ENCODE measurements at places on chromosomes 13 and 19. TPM values are rescaled to one million over a fixed set of nuclear protein-coding genes. Genes with fewer than 3 reads are reported as not detected.
A peak's percentile ranks its signal among the peaks of the same experiment; 100 is the strongest.

GRCh38 chr13:72953391-72953965, 105.3 kb upstream of the KLF5 start:
- no peak for DNase-seq

DNA sequence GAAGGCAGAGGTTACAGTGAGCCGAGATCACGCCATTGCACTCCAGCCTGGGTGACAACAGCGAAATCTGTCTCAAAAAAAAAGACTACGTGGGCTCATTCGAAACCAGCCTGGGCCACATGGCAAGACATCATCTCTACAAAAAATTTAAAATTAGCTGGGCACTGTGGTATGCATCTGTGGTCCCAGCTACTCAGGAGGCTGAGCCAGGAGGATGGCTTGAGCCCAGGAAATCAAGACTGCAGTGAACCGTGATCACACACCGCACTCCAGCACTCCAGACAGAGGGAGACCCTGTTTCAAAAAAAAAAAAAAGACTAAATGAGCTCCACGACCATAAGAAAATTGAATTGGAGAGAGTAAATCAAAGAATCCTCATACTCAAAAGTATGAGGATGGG, 53.1 kb downstream of the SLC7A1 start:
- no peak for DNase-seq

GRCh38 chr13:100301418-100301817, 212.5 kb downstream of the PCCA start:
- DNase-seq = no peak

DNA sequence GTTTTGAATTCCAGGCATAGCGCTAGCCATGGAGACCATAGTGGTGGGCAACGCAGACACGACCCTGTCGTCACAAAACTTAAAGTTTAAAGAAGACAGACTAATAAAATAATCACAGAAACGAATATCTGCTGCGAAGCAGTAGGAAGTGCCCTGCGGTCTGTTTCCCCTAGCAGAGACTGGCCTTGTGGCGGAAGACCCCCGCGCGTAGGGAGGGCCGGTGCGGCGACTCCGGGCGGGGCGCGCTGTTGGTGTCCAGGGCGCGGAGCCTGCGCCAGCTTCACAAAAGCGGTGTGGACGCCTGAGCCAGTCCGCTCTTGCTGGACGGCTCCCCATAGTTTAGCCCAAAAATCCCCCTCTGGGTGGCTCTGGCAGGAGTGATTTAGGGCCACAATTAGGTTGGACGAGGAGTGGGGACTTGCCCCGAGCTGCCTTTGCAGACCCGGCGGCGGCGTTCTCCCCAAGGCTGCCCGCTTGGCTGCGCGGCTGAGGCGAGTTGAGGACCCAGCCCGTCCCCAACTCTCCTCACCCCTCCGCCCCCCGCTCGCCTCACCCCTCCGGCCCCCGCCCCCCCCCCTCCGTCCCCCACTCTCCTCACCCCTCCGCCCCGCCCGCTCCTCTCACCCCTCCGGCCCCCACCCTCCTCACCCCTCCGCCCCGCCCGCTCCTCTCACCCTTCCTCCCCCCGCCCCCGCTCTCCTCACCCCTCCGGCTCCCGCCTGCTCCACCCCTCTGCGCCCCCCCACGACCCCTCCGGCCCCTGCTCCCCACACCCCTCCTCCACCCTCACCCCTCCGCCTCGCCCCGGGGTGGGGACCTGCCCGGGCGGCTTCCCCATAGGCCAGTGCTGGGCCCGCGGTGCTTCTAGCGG, 14.2 kb upstream of the LATS2 start:
- peak; percentile 14 for DNase-seq

- no peak for DNase-seq
These were observed 68.8 kb downstream of the CPAMD8 start for GRCh38 chr19:16957855-16958254.

- DNase-seq = no peak
These were observed 391.9 kb downstream of the IRS2 start for GRCh38 chr13:109394311-109394988.

DNA sequence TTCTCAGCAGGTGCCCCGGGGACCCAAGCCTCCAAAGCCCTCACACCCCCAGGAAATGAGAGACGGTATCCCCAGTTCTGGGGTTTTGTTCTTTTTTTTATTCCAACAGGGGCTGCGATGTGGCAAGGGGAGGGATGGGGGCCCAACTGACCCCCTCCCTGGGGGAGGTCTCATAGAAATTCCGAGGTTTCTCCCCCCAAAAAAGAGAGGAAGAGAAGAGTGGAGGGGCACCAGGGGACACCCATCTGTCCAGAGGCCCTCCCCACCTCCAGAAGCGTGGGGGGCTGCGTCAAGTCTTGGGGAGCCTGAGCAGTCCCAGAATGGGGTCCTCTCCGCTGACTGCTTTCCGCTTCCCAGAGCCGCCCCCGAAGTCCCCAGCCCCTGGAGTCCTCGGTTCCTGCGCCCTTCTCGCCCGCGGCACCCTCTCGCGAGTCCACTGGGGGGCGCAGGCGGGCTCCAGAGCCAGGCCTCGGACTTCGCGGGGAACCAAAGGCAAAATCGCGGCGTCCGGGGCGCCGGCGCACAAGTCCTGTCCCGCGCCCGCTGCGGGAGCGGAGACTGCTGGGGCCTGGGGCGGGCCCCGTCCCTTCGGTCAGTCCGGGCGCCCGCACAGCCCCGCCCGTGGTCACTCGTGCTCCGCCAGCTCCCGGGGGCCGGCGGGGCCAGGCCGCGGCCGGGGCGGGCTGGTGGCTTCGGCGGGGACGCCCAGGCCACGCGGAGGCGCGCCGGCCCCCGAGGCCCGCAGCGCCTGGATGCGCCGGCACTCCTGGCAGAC, 4.4 kb upstream of the ATP1A3 start:
- peak; percentile 44 for DNase-seq

DNA sequence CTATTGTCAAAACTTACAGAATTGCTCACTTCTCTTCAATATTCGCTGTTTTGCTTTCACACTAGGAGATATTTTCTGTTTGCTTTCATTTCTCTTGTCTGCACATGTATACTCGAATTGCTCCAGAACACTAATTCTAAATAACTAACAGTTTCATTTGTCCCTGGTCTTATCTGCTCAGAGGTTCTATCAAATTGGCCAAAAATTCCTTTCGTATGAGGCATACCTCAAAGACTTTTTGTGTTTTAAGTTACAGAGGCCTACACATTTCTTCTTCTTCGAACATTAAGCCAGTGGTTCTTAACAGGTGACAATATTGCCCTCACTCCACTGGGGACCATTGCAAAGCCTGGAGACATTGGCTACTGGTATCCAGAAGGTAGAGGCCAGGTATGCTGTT, 1314.6 kb downstream of the EFNB2 start:
- no peak for DNase-seq

GRCh38 chr19:28530406-28531035, 682.4 kb downstream of the UQCRFS1 start:
- no peak for DNase-seq

DNA sequence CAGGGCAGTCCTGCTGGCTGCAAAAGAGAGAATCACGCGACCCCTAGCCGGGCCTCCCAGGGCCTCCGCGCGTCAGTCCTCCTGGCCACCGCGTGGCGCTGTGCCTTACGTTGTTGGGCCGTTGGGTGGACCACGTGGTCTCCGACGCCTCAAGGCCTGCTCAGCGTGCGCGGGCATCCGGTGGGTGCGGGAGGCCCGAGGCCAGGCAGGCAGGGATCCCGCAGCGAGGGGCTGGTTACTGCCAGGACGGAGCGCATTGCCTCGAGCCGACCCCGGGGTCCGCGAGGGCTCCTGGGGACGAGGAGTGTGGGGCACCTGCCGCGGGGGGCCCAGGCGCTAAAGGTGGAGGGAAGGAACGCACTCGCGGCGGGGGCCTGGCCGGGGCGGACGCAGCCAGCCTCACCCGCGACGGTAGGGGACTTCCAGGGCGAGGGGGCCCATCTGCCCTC, at the start of gene TDRD12:
Gene TDRD12 (plus strand): TSS at position 157 of the 449 bp plus-strand sequence. CDS start 306 bp downstream, outside the sequence.
- no peak for DNase-seq

The CARM1 gene
- total RNA-seq = 32.4 TPM

The PSG6 gene
- total RNA-seq = not detected

The RTBDN gene
- total RNA-seq = not detected

The ZSCAN18 gene
- 20.6 TPM for total RNA-seq

The ZNF471 gene
- 1.1 TPM for total RNA-seq

The CLEC17A gene
- not detected for total RNA-seq

The PSG3 gene
- total RNA-seq = not detected

The ZBTB7A gene
- total RNA-seq = 47.5 TPM

The TMEM86B gene
- total RNA-seq = 16.7 TPM
